Amniotic stem cell (primary cell): ENCODE measurements at places on chromosomes 5 and 9.

GRCh38 chr5:169150108-169150507, 150.8 kb downstream of the SLIT3 start:
- no peak for DNase-seq

GRCh38 chr5:88826646-88827585, 56.1 kb downstream of the MEF2C start:
- no peak for DNase-seq

GRCh38 chr9:70228118-70228517, 30.7 kb upstream of the SMC5 start:
- DNase-seq, result no peak

DNA sequence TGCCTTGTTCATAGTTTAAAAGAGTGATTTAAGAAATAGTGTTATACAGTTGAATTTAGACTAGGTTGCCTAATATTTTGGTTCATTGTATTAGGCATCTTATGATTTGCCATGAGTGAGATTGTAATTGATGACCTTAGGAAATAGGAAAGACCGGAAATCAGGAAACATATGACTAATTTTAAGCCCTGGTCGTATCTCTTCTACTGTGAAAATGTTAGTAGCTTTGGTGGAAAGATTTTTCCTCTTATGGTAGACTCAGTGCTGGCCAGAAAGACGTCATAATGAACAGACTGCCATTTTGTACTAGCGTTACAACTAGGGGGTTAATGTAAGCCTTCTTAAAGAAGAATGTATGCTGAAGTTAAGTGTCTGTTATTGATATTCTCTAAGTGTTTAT, 21.7 kb downstream of the SMARCA2 start:
- no peak for DNase-seq

- DNase-seq, result no peak
Observed at GRCh38 chr9:133882849-133883755, 109.0 kb downstream of the VAV2 start.

DNA sequence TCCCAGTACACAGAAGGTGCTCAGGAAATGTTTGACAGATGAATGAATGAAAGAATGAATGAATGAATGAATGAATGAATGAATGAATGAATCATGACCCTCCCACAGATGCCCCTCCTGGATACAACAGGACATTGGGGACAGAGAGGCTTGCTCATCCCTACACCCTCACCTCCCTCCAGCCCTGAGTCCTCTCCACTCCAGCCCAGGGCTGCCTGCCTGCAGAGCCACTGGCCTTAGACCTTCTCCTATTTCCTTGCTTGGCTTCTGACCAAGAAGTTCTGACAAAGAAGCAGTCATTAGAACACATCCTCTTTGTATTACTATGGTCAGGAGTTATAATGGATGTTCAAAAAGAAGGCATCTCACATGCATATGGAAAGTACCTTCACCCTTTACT, 240.7 kb upstream of the DAPK1 start:
- no peak for DNase-seq

DNA sequence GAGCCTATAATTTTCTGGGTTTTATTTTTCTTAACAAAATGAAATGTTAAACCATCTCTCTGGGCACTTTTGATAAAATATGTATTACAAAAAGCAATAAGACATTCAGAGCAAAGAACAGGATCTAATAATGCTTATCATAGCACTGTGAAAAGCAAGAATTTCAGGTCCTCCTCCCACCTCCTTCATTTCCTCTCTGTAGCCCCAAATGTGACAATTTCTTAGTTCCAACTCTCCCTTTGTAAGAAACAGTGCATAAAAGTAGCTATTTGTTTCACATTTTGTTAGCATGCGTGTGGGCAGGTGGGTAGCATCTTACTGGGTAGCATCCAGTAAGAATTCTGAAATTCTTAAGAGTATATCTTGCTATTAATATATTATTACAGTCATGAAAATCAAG, 130.9 kb upstream of the RASA1 start:
- DNase-seq, result no peak

DNA sequence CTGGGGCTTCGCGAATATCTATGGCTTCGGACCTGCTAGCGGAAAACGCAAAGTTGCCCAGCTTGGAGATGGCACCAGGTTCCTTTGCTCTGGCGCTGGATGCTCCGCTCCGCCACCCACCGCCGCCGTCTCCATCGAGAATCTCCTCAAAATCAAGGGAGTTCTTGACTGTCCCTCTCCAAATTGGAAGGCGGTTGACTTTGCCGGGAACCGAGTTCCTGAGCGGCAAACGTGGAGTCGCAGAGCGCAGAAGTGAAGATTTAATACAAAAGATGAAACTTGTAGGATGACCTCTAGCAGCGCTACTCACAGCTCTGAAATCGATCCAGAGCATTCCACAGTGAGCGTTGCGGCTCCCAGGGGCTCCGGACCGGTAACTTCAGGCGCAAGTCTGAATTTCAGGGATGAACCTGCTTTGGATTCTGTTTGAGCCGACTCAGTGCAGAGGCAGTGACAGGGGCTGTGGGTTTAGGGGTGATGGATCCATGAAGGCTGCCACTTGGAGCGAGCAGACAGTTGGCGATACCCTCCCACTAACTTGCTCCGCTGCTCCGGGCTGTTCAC, 1641.5 kb upstream of the C9orf72 start:
- DNase-seq, result no peak

DNA sequence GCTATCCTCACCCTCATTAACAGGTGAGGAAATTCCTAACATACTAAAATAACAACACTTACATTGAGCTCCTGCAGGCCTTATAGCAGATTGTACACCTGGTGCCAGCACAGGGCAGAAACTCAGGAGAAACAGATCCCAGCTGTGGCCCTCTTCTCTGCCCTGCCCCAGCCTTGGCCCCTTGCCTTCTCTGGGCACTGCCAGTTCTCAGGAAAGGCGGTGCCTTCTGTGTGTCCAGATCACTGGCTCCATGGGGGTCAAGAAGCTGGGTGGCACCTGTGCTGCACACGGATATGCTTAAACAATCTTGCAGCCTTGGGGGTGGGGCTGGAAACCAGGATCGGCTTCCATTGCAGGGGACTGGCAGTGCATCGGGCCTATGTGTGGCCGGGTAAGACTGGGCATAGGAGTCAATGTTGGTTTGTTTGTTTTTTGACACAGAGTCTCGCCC, 19.3 kb downstream of the KYAT1 start:
- DNase-seq, result no peak

GRCh38 chr5:39466846-39467245, 42.1 kb upstream of the DAB2 start:
- no peak for DNase-seq

GRCh38 chr5:73140801-73141200, 20.4 kb downstream of the TMEM171 start:
- DNase-seq, result no peak

DNA sequence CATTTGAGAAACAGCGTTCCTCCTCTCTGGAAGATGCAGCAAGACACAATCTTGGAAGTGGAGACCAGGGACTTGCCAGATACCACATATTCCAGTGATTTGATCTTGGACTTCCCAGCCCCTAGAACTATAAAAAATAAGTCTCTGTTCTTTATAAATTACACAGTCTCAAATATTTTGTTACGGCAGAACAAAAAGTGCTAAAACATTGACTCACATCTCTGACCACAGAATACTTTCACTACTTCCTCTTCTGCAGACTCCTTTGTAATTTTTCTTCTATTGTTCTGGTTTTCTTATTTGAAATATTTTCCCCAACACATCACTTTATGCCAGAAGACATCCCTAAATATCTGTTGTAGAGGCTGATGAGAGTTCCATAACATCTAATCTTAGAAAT, 706.1 kb upstream of the CDH18 start:
- DNase-seq, result no peak

GRCh38 chr9:37963936-37964739, 60.2 kb upstream of the SLC25A51 start:
- DNase-seq, result peak; percentile 74

DNA sequence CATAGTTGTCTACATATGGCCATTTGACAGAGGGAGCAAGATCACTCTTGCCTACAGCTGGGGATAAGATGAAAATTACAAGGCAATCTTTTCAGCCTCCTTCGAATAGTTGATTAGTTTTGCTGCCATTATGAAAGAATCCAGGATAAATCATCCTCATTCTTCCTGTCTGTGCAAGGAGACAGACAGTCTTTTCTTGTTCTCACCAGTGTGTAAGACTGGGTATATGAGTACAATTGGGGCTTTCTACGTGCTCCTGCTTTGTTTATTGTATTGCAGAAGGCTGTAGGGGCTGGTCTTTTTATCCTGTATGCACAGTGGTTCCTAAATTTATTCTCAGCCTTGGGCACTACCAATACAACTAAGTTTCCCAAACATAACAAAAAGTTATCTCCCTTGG, 76.8 kb downstream of the SPEF2 start:
- no peak for DNase-seq

- DNase-seq, result no peak
Observed at GRCh38 chr5:65050140-65050539, 281.4 kb downstream of the CWC27 start.

DNA sequence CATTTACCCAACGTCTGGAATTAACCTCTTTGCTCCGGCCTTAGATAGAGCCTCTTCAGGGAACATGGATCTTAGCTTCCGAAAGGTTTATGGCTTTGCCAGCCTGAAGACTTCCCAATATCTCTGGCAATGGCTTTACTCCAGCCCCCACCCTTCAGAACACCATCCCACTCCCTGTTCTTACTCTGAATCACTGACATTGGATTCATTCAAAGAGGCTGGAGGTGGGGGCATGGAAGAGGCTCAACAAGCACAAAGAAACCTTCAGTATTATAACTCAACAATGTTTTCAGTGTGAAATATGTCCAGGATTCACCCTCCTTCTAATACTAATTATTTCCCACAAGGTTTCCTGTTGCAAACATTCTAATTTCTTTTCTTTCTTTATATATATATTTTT, 91.5 kb downstream of the ASTN2 start:
- DNase-seq, result no peak

DNA sequence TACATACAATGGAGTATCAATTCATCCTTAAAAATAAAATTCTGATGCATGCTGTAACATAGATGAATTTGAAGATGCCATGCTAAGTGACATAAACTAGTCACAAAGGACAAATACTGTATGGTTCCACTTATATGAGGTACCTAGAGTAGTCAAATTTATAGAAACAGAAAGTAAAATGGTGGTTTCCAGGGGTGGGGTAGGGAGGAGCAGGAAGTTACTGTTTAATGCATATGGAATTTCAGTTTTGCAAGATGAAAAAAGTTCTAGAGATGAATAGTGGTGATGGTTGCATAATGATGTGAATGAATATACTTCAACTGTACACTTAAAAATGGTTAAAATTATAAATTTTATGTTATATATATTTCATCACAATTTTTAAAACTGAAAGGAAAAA, 57.3 kb upstream of the FNIP1 start:
- no peak for DNase-seq

GRCh38 chr9:70542311-70542931, 128.0 kb upstream of the KLF9 start:
- no peak for DNase-seq

GRCh38 chr5:120749737-120750136, 285.6 kb downstream of the PRR16 start:
- no peak for DNase-seq
